ENCODE measurements at places on chromosomes 2 and 18. TPM values are rescaled to one million over a fixed set of nuclear protein-coding genes. Genes with fewer than 3 reads are reported as not detected.

Gene ROCK2
- total RNA-seq = 18.8 TPM

Gene GPAT2
- not detected for total RNA-seq

Gene SALL3
- not detected for total RNA-seq

Gene EVA1A
- total RNA-seq = 8.2 TPM

Gene POU3F3
- total RNA-seq = not detected

Gene DYNAP
- total RNA-seq = not detected

Gene MOB1A
- 85.8 TPM for total RNA-seq

Gene THSD7B
- total RNA-seq = not detected

Gene DCDC2C
- not detected for total RNA-seq

Gene TBC1D8
- 97.5 TPM for total RNA-seq

Gene ZNF892
- total RNA-seq = 0.91 TPM

Gene PROC
- total RNA-seq = 4.6 TPM

Gene FHOD3
- 1.9 TPM for total RNA-seq

Gene SERPINB11
- total RNA-seq = not detected

Gene RSAD2
- total RNA-seq = 0.15 TPM

Gene DSG4
- not detected for total RNA-seq

Gene EDAR
- total RNA-seq = 0.09 TPM

Gene AGXT
- total RNA-seq = not detected

Gene HS6ST1
- 12.2 TPM for total RNA-seq

Gene KCNJ13
- not detected for total RNA-seq

Gene HOXD13
- total RNA-seq = 0.15 TPM

Gene SMIM21
- not detected for total RNA-seq

Gene CRYGC
- not detected for total RNA-seq

Gene ERICH2
- total RNA-seq = not detected

Gene DHRS9
- total RNA-seq = 4.4 TPM
